Suppressor macrophage (primary cell): ENCODE measurements at places on chromosomes 4 and X.

- DNase-seq: no peak
These were observed 50.0 kb upstream of the ZNF827 start for GRCh38 chr4:145988628-145989027.

- DNase-seq: no peak
These were observed 497.5 kb downstream of the INPP4B start for GRCh38 chr4:142348613-142349021.

DNA sequence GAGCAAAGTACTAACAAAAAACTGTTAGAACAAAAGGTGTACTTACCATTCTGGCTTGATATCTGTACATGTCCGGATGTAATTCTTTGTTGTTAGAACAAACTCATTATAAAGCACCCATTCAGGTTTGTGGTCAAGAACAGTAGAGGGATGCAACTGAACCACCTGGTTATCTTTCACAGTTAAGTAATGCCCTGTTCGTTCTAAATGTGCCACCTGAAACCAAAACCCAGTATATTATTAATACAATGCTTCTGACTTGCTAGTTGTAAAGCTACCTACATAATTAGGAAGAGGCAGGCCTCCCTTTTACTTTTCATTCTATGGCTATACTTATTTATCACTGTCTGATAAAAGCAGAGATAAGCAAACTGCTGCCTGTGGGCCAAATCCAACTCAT lies 54.8 kb downstream of the DHX15 start:
- no peak for DNase-seq

DNA sequence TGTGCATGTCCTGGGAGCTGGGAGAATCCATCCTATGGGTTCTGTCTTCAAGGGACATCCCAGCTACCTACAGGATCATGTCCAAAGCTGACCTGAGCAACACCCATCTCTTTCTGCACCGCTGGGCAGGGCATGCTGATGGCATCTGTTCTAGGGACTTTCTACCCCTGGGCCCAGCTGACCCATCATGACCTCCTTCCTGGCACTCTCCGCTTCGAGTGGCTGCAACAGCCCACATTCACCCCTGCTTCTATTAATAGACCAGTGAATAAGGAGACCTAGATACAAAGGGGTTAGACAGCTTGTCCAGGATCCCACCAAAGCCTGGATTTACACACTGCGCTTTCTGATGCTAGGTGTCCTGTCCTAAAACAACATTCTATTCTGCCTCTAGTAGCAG lies 44.6 kb upstream of the GPR173 start:
- DNase-seq: no peak

DNA sequence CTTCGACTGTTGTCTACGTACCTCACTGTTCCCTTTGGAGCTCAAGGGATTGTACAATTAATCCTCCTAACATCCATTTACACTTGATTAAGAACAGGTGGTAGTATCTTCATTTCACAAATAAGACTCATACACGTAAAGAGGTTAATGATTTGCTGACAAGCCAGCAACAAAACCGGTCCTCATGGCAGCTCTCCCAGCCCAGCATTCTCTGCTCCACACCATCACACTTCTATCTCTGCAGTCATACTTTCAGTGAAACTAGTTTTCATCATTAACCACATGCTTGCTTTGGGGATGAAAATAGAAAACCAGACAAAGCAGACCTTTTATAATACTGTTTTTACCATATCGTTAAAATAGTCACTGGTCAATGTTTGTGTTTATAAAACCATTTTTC lies 28.7 kb upstream of the CASK start:
- no peak for DNase-seq

DNA sequence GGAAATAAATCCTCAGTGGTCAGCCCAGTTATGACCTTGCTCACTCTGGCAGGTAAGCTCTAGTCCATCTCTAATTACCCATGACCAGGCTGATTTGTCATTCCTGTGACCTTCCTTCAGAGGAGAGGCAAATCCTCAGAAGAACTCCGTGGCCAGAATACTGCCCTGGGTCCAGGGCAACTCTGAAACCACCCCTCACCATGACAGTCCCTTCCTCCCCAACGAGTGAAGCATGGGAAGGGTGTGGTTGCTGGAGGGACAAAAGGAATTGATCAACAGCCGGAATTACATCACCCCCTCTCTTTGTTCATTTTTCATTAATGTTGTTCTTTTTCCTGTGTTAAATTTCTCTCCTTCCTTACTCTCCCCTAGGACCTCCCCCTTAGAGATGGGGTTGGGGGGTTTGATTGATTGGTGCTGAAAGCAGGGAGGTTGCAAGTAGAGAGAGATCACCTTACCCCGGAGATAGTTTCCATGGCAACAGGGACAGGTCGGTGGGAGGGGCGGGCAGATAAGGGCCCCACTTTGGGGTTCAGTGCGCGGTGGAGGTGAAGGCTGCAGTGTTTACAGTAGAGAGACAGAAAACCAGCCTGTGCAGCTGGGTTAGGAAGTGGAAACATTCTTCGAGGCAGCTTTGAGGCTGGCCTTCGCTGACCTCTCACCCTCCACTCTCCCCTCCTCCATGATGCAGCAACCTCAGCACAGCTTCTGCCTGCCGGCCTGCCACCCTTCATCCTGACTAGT lies 647.4 kb downstream of the BCOR start:
- DNase-seq: no peak

GRCh38 chr4:74449571-74450297 lies 4.8 kb downstream of the AREG start:
- no peak for DNase-seq

DNA sequence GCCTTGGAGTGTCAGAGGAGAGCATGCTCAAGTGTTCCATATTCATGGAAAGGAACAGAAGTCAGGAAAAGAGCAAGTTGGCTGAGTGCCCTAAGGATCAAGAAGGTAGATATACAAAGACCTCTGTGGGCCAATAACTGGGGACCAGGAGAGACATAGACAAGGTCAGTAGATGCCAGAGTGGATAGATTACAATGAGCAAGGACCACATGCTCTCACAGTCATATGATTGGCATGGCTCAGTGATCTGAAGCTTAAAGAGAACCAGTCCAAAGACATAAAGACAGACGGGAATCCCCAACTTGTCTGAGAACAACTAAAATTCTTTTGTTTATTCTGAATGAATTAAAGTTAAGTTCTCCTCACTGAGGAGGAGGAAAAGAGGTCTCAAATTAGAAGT lies 289.7 kb downstream of the HS3ST1 start:
- no peak for DNase-seq

DNA sequence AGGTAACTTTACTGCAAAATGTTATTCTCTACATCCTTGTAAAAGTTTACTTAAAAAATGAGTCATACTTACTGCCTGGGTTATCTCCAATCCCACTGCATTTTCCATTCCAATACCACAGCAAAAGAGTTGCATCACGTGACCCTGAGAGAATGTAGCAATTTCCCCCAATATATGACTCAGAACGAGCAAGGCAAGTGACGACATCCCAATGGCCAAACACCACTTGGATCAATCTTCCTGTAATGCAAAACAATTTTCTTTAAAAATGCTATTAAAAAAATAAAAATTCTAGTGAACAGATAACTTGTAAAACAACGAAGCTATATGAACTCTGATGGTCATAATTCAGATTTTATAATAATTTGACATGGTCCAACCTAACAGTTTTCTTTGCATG lies 224.3 kb downstream of the DCLK2 start:
- DNase-seq: peak; percentile 80

- DNase-seq: no peak
These were observed 15.7 kb downstream of the SPCS3 start for GRCh38 chr4:176335421-176335820.

- peak; percentile 31 for DNase-seq
These were observed 24.0 kb downstream of the TET2 start for GRCh38 chr4:105170711-105171110.
